ENCODE measurements at places on chromosomes 5 and 9.

DNA sequence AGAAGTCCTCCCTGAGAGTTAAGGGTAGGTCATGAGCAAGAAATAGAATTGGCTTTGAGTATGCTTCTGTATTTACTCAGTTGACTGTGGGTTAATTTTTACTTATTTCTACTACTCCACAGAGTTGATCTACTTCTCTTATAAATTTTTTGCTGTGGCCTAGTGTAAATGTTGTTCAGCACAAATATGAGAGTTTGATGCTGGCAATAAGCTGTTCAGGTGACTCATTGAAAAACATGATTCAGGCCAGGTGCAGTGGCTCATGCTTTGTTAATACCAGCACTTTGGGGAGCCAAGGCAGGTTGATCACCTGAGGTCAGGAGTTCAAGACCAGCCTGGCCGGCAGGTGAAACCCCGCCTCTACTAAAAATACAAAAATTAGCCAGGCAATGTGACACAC, 4.5 kb upstream of the CDK7 start:
- no peak for DNase-seq

DNA sequence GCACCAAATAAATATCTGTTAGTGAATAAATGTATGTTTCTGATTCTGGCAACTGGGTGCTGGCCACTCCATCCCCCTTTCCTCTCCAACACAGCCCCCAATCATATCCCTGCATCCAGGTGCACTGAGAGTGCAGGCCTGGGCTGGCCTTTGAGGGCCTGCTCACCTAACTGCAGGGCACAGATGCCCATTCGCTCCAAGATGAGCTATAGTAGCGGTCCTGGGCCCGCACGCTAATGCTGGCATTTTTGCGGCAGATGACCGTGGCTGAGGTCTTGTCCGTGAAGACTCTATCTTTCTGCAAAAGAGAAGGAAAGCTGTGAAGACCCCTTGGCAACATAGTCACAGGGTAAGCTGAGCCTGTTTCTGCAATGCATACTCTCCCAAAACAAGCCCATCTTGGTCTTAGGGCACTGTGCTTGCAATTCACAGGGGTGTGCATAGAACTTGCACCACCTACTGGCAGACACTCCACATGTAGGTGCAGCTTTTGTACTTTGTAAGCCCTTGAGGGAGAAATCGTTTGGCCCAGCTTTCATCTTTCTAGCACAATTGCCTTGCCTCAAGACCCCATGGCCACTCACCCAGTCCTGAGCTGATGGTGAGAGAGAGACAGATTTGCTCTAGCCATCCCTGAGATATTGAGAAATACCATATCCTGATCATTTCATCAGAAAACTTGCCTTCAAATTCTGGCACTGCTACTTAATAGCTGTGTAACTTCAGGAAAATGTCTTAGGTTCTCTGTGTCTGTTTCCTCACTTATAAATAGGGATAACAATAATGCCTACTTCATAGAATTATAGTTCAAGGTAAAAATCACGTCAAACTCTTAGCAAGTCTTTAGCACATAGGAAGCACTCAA, 13.5 kb downstream of the IL12B start:
- no peak for DNase-seq

- peak; percentile 35 for DNase-seq
These were observed 34.6 kb upstream of the COL15A1 start for GRCh38 chr9:98908897-98909634.

- DNase-seq = no peak
These were observed 90.8 kb downstream of the TLE4 start for GRCh38 chr9:79662537-79662956.

DNA sequence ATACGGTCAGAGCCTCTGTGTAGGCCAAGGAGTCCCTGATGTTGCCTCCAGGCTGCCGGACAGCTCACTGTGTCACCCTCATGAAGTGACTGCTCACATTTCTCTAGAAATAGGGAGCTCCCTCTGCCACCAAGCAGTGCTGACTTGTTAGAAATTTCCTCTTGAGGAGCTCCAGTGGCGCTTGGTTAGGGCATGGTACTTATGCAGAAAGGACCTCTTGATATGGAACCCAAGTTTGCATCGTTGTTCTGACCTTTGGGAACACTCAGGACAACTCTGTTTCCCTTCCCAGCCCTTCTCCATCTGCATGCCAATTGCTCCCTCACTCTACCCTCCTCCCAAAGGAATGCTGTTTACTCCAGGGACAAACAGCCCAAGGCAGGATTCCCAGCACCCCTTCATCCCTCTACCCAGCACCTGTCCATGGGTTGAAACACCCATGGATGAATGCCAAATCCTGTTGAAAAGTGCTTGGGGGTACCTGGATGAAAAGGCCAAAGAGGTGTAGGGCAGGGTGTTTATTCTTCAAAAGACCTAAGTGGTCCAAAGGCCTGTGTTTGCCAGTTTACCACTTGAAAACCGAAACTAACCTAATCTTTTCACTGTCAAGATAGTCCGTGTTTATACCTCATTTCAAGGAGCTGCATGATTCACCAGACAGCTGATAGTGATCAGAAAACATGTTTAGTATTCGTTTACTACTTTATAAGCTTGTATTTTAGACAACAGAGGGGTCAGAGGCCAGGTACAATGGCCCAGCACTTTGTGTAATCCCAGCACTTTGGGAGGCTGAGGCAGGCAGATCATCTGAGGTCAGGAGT, 51.1 kb downstream of the KLF4 start:
- DNase-seq = no peak

DNA sequence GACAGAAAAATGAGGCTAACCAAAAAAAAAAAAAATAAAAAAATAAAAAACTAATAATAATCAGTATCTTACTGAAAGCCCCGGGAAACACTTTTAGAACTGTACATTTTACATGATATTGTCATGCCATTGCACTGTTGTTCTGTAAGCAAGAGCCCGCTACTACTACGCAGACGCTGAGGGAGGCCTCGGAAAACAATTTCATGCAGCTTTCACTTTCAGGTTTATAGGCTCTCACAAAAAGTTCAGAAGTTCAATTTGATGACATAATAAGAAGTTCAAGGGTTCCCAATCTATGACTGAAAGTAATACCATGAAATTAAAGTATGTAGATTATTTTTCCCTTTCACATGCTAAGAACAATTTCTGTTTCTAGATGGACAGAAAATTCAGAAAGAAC, 318.3 kb upstream of the ITGA1 start:
- DNase-seq = no peak

- DNase-seq = peak; percentile 58
These were observed at the start of gene SPARC for GRCh38 chr5:151686674-151687407. Gene SPARC, minus strand, starts transcription at chr5:151686915. Its CDS starts 10,727 bp downstream, at chr5:151676188.

- peak; percentile 62 for DNase-seq
These were observed 94.0 kb upstream of the DNAH5 start for GRCh38 chr5:14038341-14038959.

DNA sequence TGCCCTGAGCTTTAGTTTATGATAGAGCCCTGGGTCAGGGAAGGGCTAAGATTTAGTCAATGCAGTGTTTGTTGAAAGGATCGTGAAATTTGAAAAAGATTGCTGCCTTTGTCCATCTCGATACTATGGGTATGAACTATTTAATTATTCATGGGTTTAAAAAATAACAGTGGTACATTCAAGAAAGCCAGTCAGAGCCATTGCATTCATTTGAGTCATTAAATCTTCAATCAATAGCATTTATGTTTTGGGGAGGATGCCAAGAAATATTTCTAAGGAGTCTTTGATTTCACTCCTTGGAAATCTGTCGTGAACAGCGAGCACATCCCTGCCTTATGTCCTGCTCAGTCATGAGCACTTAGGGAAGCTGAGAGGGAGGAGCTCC, 54.4 kb upstream of the LRRTM2 start:
- no peak for DNase-seq

- no peak for DNase-seq
These were observed 482.2 kb upstream of the ST8SIA4 start for GRCh38 chr5:101385276-101385675.

DNA sequence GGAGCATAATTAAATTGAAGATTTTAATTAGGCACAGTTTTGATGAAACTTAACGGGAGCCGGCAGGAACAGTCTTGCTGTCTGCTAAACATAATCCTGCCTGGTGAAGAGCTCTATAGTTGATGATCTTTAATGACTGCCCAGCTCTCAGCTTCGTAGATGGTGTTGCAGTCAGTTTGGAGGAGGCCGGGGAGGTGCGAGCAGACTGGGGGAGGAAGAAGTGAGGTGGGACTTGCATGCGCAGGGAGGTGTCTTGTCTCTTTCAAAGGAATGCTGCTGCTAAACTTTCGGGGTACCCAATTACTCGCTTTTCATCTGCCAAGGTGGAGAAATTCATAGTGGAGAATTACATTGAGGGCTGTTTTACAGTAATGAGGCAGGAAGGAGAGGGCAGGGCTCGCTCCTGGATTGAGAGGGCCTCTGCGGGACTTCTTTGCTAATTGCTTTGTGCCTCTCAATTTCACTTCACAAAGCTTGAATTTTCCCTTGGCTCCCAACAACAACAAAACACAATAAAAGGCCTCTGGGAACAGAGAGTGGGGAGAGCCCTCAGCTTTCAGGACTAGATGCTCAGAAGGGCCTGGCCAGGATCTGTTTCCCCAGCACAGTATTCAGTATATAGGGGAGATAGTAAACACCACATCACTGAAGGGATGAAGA, 257.9 kb upstream of the ADRA1B start:
- DNase-seq = no peak

DNA sequence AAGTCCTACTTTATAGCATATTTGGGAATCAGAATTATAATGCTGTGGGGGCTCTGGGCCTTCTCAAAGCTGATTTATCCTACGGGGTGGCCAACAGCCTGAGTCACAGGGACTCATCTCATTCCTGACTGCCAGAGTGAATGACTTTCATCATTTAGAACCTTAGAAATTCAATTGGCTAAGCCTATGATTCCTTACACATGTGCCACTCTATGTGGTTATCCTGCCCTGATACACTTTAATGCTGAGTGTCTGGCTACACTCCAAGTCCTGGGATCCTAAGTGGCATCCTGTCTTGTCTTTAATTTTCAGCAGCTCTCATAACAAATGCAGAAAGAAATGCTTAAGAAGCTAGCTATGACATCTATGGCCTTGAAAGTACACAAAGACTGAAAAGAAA, 75.2 kb upstream of the FREM1 start:
- no peak for DNase-seq

- DNase-seq = peak; percentile 55
These were observed 59.1 kb downstream of the HMHB1 start for GRCh38 chr5:143870871-143871632.

GRCh38 chr5:34412736-34413135, 243.4 kb upstream of the RAI14 start:
- peak; percentile 1 for DNase-seq

DNA sequence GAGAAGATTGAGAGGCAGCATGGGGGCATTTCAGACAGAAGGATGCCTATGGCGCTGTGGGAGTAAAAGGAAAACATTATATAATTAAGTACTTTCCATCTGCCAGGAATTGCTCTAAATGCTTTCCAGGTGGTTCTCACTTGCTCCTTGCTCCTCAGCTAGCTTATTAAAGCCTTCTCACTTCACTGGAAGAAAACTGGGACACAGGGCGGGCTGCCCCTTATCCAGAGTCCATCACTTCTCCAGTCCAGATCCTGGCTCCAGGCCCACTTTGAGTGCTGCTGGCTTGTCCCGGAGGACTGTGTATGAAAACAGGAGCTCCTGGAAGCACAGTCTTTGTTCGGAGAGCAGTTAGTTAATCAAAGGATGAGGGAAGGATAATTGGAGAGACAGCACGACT, 409.9 kb upstream of the ADAMTS16 start:
- DNase-seq = no peak

DNA sequence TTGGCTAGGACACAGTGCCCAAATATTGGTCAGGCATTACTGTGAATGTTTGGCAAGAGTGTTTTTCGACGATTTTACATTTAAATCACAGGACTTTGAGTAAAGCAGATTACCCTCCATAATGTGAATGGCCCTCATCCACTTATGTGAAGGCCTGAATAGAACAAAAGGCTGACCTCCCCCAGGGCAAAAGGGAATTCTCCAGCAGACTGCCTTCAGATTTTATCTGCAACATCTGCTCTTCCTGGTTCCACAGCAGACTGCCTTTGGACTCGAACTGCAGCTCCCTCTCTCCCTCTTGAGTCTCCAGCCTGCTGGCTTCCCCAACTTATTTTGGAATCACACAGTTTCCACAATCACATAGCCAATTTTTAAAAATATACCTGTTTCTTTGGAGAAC, 7.1 kb upstream of the TMEM215 start:
- DNase-seq = no peak

DNA sequence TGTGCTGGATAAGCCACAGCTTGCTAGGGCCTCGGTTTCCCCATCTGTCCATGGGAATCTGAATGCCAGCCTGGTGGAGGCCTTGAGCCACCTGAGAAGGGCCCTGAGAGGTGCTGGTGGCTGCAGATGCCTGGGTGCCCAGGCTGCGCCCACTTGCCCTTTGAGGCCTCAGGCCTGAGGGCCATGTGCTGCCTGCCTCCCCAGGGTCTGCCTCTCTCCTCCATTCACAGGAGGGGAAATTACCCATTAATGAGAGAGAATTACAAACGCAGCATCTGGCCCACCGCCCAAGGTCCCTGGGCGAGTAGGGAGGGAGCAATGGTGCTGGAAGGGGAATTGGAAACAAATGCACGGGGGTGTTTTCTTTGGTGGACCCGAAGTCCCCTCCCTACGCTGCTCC, 59.6 kb downstream of the BARX1 start:
- DNase-seq = no peak

DNA sequence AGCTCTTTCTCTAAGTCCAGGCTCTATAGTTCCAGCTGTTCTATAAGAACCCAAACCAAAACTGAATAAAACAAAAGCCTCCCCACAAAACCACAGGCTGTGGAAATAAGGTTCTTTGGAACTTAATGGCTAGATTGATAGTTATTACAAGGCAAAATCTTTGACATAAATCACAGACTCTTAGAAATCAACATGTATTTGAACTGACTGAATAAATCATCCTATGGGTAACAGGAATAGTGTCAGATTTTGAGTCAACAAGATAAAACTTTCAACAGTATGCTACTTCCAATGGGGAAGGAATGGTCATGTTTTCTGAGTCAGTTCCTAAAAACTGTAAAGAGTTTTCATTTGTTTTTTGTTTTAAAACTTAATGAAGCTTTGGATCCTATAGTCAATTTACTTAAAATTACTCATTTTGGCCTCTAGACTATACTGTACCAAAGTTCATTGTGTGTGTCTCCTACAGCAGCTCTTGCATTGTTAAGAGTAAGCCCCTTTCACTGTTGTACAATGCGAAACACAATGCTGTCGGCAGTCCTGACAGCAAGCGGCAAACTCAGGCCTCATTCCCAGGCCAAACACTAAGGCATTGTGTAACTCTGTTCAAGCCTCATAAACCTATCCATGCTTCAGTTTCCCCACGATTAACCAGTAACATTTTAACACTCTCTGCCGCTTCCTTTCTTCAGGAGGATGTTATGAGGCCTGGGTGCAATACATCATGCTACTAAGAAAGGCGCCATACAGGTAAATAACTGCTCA, 134.1 kb downstream of the ARL15 start:
- peak; percentile 12 for DNase-seq

DNA sequence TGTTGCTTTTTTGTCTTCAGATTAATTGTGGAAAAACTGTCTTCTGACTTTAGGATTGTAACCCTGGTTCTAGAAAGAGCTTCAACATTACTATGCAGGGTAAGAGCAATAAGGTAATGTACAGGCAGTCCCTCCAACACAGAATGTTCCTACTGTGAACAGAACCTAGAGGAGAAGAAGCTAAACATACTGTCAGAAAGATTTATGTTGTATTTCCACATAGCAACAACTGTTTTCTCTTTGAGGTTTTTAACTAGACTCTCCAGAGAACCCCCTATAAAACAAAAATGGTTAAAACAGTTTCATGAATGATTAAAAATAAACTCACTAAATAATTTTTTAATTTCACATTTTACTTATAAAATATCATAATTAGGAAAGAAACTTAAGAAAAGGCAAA, 64.3 kb upstream of the NAA35 start:
- no peak for DNase-seq

- peak; percentile 66 for DNase-seq
These were observed 95.8 kb downstream of the PLCXD3 start for GRCh38 chr5:41414598-41414997.

GRCh38 chr5:97067296-97067850, 75.0 kb downstream of the LIX1 start:
- no peak for DNase-seq

Data from kidney epithelial cell (primary cell).